Right renal cortex interstitium (tissue), 3 donors: ENCODE measurements at places on chromosomes 1 and 21. TPM values are rescaled to one million over a fixed set of nuclear protein-coding genes. Genes with fewer than 3 reads are reported as not detected.

TMPRSS2 gene
- polyA plus RNA-seq = 43.6 TPM

FAM163A gene
- polyA plus RNA-seq = 0.85 TPM

- DNase-seq = no peak
Observed at GRCh38 chr1:246579818-246580217, 13.6 kb downstream of the CNST start.

- DNase-seq = no peak
Observed at GRCh38 chr1:53975861-53976260, 29.7 kb downstream of the LRRC42 start.

GRCh38 chr1:209368864-209369598, 214.5 kb upstream of the CAMK1G start:
- DNase-seq = no peak
